ENCODE measurements at places on chromosomes 11 and 22.

DNA sequence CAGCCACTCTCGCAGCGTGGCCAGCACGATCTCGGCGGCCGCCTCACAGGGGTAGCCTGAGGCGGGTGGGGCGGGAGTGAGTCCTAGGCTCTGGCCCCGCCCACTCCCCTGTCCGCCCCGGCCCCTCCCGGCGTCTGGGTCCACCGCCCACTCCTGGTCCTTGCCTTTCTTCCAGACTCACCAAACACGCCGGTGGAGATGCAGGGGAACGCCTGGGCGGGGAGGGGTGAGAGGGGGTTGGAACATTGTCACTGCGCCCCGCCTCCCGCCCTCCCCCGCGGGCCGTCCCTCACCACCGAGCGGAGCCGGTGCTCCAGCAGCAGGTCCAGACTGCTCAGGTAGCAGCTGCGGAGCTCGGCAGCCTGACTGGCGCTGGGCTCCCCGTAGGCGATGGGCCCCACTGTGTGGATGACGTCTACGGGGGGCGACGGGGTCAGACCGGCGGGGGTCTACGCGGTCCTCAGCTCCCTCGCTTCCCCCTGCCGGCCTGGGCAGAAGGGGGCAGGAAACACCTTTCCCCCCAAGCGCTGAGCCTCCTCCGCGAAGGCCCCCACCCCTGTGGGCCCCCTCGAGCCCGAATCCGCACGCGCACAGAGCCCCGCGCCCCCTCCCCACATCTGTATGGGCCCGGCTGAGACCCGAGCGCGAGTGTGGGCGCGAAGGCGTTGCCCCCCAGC lies 13.2 kb downstream of the OTUB1 start:
- DNase-seq: peak; percentile 31

GRCh38 chr11:117440258-117440657 lies 112.6 kb downstream of the CEP164 start:
- no peak for DNase-seq

DNA sequence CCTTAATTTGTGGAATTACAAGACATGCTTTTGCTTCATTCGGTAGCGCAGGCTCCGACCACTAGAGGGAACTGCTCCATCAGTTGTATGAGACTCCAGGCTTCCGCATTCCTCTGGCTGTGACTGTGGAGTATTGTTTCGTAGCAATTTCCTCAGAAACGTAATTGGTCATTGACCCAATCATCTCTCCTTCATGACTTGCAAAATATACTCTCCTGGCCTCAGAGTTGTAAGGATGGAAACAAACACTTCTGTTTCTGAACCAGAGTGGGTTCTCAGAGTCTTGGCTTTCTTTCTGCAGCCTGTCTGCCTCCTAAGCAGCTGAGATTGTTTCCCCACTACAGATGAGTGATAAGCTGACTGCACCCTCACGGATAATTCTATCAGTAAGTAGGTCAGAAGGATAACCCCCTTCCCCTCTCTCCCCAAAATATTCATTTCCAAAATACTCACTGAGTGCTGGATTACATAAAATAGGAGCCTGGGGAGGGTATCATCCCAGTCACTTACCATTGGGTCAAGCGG lies 146.8 kb upstream of the ZC3H12C start:
- peak; percentile 96 for DNase-seq

GRCh38 chr11:116333001-116333535 lies 439.7 kb downstream of the BUD13 start:
- DNase-seq: peak; percentile 64

- no peak for DNase-seq
Measured at GRCh38 chr11:126495281-126496220, 140.1 kb downstream of the ST3GAL4 start.

Data from inflammatory macrophage (primary cell).